ENCODE measurements at places on chromosomes 6 and 20. TPM values are rescaled to one million over a fixed set of nuclear protein-coding genes. Genes with fewer than 3 reads are reported as not detected.
A peak's percentile ranks its signal among the peaks of the same experiment; 100 is the strongest.

CDSN gene
- not detected for total RNA-seq

KCNK5 gene
- 0.47 TPM for total RNA-seq

SLC17A2 gene
- total RNA-seq: not detected

ZSCAN26 gene
- 13.3 TPM for total RNA-seq

PRDM13 gene
- total RNA-seq: not detected

SAMD3 gene
- not detected for total RNA-seq

ADGRF4 gene
- not detected for total RNA-seq

SIGLEC1 gene
- 6.4 TPM for total RNA-seq

TNF gene
- total RNA-seq: 0.47 TPM

PGBD1 gene
- total RNA-seq: 2.4 TPM

RSPO3 gene
- total RNA-seq: 0.27 TPM

CENPW gene
- 1.2 TPM for total RNA-seq

GRCh38 chr6:128508588-128509296 lies 11.7 kb downstream of the PTPRK start:
- H3K4me1 ChIP-seq: peaks cover 74% of the 10 kb centered on the region
- H3K36me3 ChIP-seq: no peaks in the 10 kb centered on the region
- H3K27me3 ChIP-seq: no peaks in the 10 kb centered on the region
- H3K27ac ChIP-seq: no peak overlapping the region
- H3K4me3 ChIP-seq: no peak overlapping the region

DNA sequence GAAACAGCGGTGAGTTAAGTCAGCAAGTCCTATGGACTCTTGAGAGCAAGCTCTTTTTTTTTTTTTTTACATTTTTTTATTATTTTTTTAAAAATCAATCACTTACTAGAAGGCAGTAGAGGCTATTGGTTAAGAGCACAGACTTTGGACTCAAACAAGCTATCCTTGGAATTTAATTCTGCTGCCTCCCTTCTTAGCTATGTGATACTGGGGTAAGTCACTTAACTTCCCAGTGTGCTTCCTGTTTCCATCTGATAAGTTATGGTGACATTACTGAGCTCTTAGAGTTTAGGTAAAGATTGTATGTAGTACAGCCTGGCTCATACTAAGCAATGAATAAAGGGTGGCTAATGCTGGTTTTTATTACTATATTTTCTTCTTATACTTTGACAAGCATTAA lies 770.5 kb upstream of the FLRT3 start:
- no peak overlapping the region for H3K27ac ChIP-seq
- H3K27me3 ChIP-seq: no peaks in the 10 kb centered on the region
- no peak overlapping the region for H3K4me3 ChIP-seq

DNA sequence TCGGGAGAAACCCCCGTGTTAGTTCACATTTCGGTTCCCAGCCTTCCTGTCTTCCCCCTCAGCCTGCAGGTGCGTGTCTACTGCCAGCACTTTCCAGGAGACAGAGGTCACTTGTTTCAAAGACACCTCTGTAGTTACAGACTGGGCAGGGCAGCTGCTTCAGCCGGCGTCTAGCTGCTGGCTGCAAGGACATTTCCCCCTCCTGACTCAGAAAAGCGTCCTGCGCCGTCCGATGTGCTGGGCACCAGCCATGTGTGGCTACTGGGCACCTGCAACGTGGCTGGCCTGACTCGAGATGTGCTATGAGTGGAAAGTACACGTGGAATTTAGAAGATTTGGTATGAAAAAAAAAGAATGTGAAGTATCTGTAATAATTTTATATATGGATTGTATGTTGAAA lies 37.6 kb downstream of the RRBP1 start:
- peak overlapping the region; percentile 80 for H3K27ac ChIP-seq
- H3K4me1 ChIP-seq: peaks cover 81% of the 10 kb centered on the region
- no peak for DNase-seq
- H3K27me3 ChIP-seq: no peaks in the 10 kb centered on the region

GRCh38 chr6:139448051-139448649 lies 73.7 kb upstream of the CITED2 start:
- H3K4me1 ChIP-seq: peaks cover 2% of the 10 kb centered on the region
- DNase-seq: no peak
- H3K4me3 ChIP-seq: no peak overlapping the region
- no peaks in the 10 kb centered on the region for H3K36me3 ChIP-seq

GRCh38 chr6:32192608-32193039 lies at the start of gene GPSM3:
Gene GPSM3 (minus strand): TSS chr6:32192643. CDS start chr6:32192513, 130 bp downstream.
- no peaks in the 10 kb centered on the region for H3K27me3 ChIP-seq
- H3K36me3 ChIP-seq: peaks cover 5% of the 10 kb centered on the region
- peak within 1 kb of the TSS; percentile 98 for H3K27ac ChIP-seq
- peaks cover 85% of the 10 kb centered on the region for H3K4me1 ChIP-seq

DNA sequence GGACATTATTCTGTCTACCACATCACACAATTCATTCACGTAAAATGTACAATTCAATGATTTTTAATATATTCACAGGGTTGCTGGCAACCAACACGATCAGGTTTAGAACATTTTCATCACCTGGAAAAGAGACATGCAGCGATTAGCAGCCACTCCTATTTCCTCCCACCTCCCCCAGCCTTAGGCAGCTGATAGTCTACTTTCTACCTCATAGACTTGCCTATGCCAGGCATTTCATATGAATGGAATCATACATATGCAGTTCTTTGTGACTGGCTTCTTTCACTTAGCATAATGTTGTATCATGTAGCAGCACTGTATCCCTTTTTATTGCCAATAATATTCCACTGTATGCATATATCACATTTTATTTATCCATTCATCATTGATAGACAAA lies 31.5 kb upstream of the CTNNBL1 start:
- peaks cover 9% of the 10 kb centered on the region for H3K4me1 ChIP-seq
- no peak for DNase-seq
- H3K27me3 ChIP-seq: no peaks in the 10 kb centered on the region
- no peak overlapping the region for H3K4me3 ChIP-seq
- no peak overlapping the region for H3K27ac ChIP-seq

DNA sequence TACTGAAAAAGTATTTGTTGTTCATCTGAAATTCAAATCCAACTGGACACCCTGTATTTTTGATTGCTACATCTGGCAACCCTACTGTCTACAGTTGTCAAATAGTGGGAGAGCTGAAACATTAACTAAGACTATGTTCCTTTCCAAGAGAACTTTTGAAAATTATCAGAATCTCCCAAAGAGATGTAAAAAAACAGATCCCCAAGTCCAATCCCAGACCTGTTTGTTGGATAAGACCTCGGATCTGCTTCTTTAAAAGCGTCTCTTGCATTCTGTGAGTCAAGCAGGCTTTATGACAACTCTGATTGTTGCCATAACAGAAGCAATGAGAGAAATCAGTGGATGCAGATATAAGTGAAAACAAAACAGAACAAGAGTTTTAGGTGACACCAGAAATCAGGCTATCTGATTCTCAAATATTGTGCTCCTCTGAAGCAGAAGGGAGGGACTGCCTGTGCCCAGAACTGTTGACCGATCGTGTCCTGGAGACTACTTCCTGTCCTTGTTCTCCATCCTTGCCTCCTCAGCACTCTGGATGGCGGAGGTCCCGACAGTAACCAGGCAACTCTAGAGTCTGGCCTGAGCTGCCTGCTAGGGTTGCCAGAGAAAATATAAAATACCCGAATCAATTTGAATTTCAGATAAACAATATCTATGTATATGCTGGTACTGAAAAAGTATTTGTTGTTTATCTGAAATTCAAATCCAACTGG lies 853.8 kb downstream of the MAFB start:
- peak overlapping the region; percentile 42 for H3K27ac ChIP-seq
- peak; percentile 22 for DNase-seq
- no peak overlapping the region for H3K4me3 ChIP-seq
- no peaks in the 10 kb centered on the region for H3K27me3 ChIP-seq

- no peak for DNase-seq
- H3K36me3 ChIP-seq: no peaks in the 10 kb centered on the region
- H3K4me1 ChIP-seq: no peaks in the 10 kb centered on the region
- H3K27ac ChIP-seq: no peak overlapping the region
- no peak overlapping the region for H3K4me3 ChIP-seq
- H3K27me3 ChIP-seq: no peaks in the 10 kb centered on the region
These were observed 229.1 kb upstream of the FLRT3 start for GRCh38 chr20:14566505-14566904.

- no peak overlapping the region for H3K4me3 ChIP-seq
- H3K36me3 ChIP-seq: no peaks in the 10 kb centered on the region
- no peak overlapping the region for H3K27ac ChIP-seq
- no peak for DNase-seq
- H3K27me3 ChIP-seq: peaks cover 52% of the 10 kb centered on the region
These were observed 2.1 kb upstream of the TMEM151B start for GRCh38 chr6:44268095-44268628.

GRCh38 chr6:148074291-148074690 lies 268.3 kb upstream of the SASH1 start:
- H3K27ac ChIP-seq: no peak overlapping the region
- H3K27me3 ChIP-seq: peaks cover 9% of the 10 kb centered on the region
- no peak overlapping the region for H3K4me3 ChIP-seq
- no peak for DNase-seq

DNA sequence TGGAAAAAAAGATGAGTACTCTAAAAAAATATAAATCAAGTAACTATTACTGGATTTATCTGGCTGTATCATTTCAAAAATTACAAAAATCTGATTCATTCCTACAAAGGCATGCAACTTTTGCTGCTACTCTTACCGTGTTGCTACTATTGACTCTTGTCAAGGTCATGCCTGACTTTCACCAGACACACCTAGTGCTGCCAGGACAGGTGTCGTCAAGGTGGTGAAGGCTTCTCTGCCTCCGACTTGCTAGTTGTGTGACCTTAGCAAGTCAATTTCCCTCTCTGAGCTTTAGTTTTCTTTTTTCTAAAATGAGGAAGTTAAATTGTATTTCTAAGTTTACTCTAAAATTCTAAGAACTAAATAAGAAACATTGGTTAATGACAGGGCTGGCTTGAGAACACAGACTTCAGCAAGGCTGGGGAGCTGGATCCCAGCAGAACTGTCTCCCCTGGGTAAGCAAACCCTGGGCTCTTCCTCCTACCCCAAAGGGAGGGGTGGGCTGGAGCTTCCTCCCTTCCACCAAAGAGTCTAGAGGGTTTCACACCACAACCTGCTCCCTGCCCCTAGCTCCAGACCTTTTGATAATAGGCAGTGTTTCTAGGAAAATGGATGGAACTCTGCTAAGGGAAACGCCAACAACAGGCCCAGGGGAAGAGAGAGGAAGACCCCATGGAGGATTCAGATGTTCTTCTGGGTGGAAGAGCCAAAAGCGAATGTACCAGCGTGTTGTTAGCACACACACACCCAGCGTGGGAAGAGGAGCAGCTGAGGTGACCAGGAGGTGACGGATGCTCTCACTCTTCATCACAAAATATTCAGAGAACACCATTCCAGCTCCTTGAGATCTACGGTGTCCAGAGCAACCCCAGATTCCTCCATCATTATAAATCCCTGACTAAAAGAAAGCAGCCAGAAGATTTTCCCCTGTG lies 47.9 kb upstream of the CITED2 start:
- no peaks in the 10 kb centered on the region for H3K27me3 ChIP-seq
- peaks cover 6% of the 10 kb centered on the region for H3K4me1 ChIP-seq
- no peak overlapping the region for H3K4me3 ChIP-seq
- H3K27ac ChIP-seq: no peak overlapping the region
- no peak for DNase-seq
- H3K36me3 ChIP-seq: no peaks in the 10 kb centered on the region

GRCh38 chr20:58256307-58256706 lies 27.9 kb upstream of the ANKRD60 start:
- H3K4me3 ChIP-seq: no peak overlapping the region
- no peak for DNase-seq
- H3K27me3 ChIP-seq: no peaks in the 10 kb centered on the region
- no peak overlapping the region for H3K27ac ChIP-seq

DNA sequence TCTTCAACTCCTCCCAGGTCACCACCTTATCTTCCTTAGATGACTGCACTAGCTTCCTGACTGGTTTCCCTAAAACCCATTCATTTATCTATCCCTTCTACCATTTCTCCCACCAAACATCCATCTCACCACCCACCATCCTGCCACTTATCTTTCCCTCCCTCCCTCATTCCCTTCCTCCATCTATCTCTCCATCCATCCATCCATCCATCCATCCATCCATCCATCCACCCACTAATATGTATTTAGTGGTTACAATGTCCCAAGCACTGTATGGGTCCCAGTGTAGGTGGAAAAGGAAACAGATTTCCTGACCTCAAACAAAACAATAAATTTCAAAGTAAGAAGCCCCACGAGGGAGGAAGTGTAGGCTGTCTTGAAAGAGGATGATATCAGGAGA lies 59.3 kb upstream of the APCDD1L start:
- peaks cover 55% of the 10 kb centered on the region for H3K27me3 ChIP-seq
- H3K4me1 ChIP-seq: peaks cover 9% of the 10 kb centered on the region
- DNase-seq: no peak
- no peak overlapping the region for H3K27ac ChIP-seq
- no peaks in the 10 kb centered on the region for H3K36me3 ChIP-seq

GRCh38 chr6:156976216-156977127 lies 199.3 kb downstream of the ARID1B start:
- H3K27ac ChIP-seq: no peak overlapping the region
- H3K4me1 ChIP-seq: peaks cover 99% of the 10 kb centered on the region
- DNase-seq: no peak
- H3K27me3 ChIP-seq: no peaks in the 10 kb centered on the region

DNA sequence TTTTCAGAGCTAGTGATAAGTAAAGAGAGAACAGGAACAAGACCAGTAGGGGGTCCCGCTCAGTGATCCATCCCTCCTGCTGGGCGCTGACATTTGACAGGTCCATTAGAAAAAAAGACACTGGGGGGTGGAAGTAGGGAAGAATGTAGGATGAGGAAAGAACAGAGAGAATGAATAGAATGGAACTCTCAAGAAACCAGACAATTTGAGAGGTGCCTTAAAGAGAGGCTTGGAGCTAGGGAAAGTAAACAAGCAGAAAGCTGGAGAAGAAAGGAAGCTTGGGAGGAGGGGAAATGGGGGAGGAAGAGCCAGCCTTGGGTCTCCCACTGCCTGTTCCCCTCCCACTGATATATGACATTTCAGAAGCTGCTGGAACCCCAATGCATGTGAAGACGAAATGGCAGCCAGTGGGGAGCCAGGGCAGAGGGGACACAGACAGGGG lies 8.4 kb downstream of the GABBR1 start:
- no peak for DNase-seq
- no peaks in the 10 kb centered on the region for H3K27me3 ChIP-seq
- peaks cover 42% of the 10 kb centered on the region for H3K36me3 ChIP-seq

- peaks cover 46% of the 10 kb centered on the region for H3K4me1 ChIP-seq
- H3K4me3 ChIP-seq: peak overlapping the region; percentile 86
- no peaks in the 10 kb centered on the region for H3K27me3 ChIP-seq
These were observed 782 bp upstream of the PCMTD2 start for GRCh38 chr20:64254571-64255360.

- DNase-seq: no peak
- no peak overlapping the region for H3K4me3 ChIP-seq
- H3K36me3 ChIP-seq: no peaks in the 10 kb centered on the region
These were observed 441.6 kb downstream of the PLCB1 start for GRCh38 chr20:8573686-8574085.

All from left ventricle myocardium inferior (tissue), 1 donor.